ENCODE measurements at places on chromosomes 11 and 22. TPM values are rescaled to one million over a fixed set of nuclear protein-coding genes. Genes with fewer than 3 reads are reported as not detected.

The HPX gene
- not detected for total RNA-seq

The SYT8 gene
- total RNA-seq: not detected

The ANKK1 gene
- total RNA-seq: not detected

The KRTAP5-10 gene
- total RNA-seq: not detected

The KRTAP5-7 gene
- not detected for total RNA-seq

The GRAP2 gene
- total RNA-seq: 83.2 TPM

The C22orf31 gene
- not detected for total RNA-seq

The PHETA2 gene
- 0.97 TPM for total RNA-seq

The SCN2B gene
- total RNA-seq: not detected

The PTPRCAP gene
- 107 TPM for total RNA-seq

The SNU13 gene
- total RNA-seq: 275 TPM

The NXPE2 gene
- not detected for total RNA-seq

The OR51A2 gene
- not detected for total RNA-seq

The FOSL1 gene
- 10.2 TPM for total RNA-seq

The GDPD5 gene
- total RNA-seq: 11.0 TPM

The PLEKHA7 gene
- 6.6 TPM for total RNA-seq

The OR2AG2 gene
- 0.45 TPM for total RNA-seq

The C11orf87 gene
- not detected for total RNA-seq

The HSPB2 gene
- not detected for total RNA-seq

The BUD13 gene
- total RNA-seq: 28.6 TPM

The CAPN5 gene
- 2.2 TPM for total RNA-seq

The POU2AF3 gene
- total RNA-seq: not detected

The CHRNA10 gene
- total RNA-seq: 1.0 TPM

The MCM5 gene
- total RNA-seq: 319 TPM

The HDAC10 gene
- 43.0 TPM for total RNA-seq

The PTS gene
- total RNA-seq: 24.9 TPM

The LMO2 gene
- not detected for total RNA-seq

The OR6T1 gene
- not detected for total RNA-seq

The APOBEC3B gene
- 5.0 TPM for total RNA-seq

The HBG1 gene
- not detected for total RNA-seq

The POLR2F gene
- 85.4 TPM for total RNA-seq

The RTN4R gene
- total RNA-seq: 3.7 TPM

The TRPC6 gene
- not detected for total RNA-seq

The FREY1 gene
- 0.43 TPM for total RNA-seq

The SLC22A6 gene
- not detected for total RNA-seq

All from activated CD8-positive, alpha-beta T cell treated with anti-CD3 and anti-CD28 coated beads for 36 hours (primary cell).